ENCODE measurements at places on chromosomes 1 and 21.

GRCh38 chr1:45493116-45493697 lies 2.2 kb upstream of the TESK2 start:
- peak; percentile 43 for DNase-seq

DNA sequence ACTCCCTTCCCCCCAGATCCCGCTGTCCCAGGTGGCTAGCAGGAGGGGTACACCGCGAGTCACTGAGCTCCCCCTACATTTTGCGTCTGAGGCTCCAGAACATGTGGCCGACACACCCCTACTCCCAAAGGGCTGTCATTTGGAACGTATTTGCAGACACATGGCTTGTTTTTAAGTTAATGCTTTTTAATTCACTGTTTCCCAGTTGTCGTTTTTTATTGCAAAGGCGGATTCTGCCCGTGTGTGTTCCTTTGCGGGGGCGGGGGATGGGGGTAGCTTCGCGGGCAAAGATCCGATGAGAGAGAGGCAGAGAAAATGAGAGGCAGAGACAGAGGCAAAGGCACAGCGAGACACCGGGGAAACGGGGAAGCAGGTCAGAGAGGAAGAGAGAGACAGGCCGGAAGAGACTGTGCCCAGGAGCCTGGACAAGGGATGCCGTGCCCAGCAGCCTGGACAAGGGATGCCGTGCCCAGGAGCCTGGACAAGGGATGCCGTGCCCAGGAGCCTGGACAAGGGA lies 270.2 kb downstream of the FOXD2 start:
- no peak for DNase-seq

GRCh38 chr1:24390924-24391782 lies 22.4 kb downstream of the STPG1 start:
- peak; percentile 37 for DNase-seq

DNA sequence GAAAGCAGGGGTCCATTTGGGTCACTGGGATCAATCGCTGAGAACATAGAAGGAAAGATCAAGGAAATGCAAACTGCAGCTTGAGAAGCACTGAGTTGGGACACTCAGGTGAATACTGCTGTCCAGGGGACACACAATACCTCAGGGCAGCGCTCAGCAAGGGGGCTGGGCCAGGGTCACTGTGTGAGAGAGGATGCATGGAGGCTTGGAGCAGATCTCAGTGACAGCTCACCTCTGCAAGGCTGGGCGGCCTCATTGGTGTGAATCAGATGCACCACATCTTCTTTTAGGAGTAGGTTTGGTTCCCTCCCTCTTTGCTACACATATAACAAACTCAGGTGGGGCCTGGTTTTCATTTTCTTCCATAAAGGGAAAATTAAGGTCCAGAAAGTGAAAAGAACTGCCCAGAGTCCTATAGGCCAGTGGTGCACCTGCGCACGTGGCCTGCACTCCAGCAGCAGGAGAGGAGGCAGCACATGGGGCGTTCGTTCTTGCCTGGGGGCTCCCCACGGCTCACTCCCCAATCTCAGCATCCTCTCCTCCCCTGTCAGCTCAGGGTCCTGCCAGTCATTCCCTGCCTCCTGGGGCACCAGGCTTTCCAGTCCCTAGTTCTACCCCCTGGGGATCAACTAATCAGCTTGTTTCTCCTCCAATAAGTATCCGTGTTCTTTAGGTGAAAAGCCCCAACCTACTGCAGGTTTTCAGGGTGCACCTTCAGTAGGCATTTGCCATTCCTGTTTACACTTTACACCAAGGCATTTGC lies 1.5 kb downstream of the A3GALT2 start:
- DNase-seq = no peak

DNA sequence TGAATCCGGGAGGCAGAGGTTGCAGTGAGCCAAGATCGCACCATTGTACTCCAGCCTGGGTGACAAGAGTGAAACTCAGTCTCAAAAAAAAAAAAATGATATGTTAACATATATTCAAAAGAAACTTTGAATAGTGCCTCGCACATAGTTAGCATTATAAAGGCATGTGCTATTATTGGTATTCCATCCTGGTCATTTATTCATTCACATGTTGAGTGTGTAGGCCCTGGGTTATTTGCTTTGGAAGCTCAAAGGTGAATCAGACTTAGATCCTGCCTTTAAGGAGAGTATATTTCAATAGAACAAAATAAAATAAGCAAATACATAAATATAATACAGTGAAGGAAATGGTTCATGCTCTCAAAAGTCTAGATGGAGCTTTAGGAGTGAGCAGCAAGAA lies 13.4 kb downstream of the SLC22A15 start:
- no peak for DNase-seq

DNA sequence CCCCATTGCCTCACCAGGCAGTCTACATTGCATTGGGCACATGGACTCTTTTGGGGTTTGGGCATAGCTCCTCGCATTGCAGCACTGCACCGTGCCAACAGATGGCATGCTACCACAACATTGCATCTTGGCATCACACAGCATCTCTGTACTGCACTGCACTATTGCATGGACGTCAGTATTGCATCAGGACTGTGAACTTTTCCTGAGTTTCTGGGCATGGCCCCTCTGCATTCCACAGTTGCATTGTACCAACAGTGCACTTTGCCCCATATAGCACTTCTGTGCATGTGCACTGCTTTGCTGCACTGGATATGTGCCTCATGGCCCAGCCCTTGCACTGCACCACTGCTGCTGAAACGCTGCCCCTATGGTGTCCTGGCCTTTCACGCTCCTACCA lies 9.6 kb downstream of the PTPRU start:
- no peak for DNase-seq

GRCh38 chr1:10106756-10107475 lies 74.2 kb downstream of the UBE4B start:
- no peak for DNase-seq

DNA sequence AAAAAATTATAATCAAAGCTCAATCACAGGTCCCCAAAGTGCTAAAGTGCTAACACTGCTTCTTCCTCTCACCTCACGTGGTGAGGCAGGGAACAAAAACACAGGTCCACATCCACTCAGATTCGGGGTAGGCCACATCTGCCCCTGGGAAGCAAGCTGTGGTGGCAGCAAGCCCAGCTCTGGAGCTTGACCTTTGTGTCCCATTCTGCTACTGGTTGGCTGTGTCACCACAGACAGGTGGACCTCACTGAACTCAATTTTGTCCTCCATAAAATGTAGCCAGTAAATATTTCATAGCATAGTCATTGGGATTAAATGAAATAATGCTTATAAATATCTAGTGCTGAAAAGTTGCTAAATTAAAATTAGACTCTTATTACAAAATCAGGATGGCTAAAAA lies 8.5 kb downstream of the AZIN2 start:
- no peak for DNase-seq

- no peak for DNase-seq
Measured at GRCh38 chr1:162740755-162741154, 49.7 kb upstream of the HSD17B7 start.

- no peak for DNase-seq
Measured at GRCh38 chr1:61079898-61080336, 2.4 kb upstream of the NFIA start.

DNA sequence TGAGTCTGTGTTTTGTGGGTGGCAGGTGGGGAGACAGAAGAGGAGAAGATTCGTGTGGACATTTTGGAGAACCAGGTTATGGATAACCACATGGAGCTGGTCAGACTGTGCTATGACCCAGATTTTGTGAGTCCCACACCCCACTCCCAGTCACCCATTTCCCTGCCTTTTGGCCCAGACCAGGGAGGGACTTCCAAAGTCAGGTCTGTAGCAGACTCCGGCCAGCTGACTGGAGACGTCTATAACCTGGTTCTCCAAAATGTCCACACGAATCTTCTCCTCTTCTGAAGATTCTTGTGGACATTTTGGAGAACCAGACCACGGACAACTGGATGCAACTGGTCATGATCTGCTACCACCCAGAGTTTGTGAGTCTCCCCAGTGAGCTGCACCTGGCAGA lies 1.6 kb downstream of the GSTM5 start:
- no peak for DNase-seq

- DNase-seq = no peak
Measured at GRCh38 chr1:246591504-246591903, 25.2 kb downstream of the CNST start.

DNA sequence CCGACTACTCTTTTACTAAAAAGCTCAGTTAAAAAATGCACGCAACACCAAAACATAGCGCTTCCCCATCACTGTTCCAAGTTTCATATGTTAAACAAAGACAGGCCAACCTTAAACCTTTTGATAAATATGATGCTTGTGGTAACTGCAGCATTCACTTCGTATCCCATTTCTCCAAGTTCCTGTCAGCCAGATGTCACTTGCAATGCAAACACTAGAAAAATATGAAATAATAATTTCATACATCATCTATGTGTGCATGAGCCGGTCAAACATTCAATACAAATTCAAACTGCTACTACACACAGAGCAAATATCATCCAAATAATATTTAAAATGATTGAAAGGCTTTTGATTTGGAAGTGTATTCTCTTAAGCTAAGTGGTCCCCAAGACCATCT lies 636.5 kb downstream of the LMO4 start:
- no peak for DNase-seq

DNA sequence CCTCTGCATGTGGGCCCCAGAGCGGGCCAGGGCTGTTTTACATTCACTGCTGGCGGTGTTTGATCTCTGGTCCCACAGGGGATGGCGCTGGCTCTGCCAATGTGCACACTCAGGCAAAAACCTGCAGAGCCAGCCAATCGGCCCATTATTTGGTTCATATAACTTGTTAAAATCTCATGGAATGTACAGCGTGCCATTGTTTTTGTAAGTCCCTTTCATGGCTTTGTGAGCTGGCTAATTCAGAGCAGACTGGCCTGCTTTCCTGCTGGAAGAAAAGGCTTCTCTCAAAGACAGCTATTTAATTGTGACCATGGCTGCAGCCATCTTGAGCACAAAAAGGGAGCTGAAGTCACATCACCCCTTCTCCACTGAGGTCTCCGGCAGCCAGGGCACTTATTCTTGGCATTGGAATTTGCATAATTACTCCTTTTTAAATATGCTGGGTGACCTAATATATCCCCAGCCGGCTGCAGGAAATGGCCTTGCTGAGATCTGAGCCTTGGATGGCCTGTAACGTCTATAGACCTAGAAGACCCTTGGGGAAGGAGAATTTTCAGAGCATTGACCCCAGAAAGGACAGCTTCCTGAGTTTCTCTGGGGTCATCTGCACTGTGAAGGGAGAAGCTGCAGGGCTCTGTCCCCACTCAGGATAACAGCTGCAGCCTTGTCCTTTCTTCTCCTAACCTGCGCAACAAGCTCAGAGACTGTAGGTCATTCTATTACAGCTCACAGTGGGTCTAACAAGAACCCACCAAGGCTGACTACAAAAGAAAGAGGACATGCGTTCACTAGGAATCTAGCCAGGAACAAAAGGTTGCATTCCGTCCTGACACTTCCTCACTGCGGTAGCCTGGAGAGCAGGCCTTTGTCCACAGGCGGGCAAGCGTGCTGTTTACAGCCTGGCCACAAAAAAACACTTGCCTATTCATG lies 45.8 kb downstream of the BCAR3 start:
- no peak for DNase-seq

GRCh38 chr21:37118187-37118826 lies 45.3 kb downstream of the TTC3 start:
- DNase-seq = no peak

DNA sequence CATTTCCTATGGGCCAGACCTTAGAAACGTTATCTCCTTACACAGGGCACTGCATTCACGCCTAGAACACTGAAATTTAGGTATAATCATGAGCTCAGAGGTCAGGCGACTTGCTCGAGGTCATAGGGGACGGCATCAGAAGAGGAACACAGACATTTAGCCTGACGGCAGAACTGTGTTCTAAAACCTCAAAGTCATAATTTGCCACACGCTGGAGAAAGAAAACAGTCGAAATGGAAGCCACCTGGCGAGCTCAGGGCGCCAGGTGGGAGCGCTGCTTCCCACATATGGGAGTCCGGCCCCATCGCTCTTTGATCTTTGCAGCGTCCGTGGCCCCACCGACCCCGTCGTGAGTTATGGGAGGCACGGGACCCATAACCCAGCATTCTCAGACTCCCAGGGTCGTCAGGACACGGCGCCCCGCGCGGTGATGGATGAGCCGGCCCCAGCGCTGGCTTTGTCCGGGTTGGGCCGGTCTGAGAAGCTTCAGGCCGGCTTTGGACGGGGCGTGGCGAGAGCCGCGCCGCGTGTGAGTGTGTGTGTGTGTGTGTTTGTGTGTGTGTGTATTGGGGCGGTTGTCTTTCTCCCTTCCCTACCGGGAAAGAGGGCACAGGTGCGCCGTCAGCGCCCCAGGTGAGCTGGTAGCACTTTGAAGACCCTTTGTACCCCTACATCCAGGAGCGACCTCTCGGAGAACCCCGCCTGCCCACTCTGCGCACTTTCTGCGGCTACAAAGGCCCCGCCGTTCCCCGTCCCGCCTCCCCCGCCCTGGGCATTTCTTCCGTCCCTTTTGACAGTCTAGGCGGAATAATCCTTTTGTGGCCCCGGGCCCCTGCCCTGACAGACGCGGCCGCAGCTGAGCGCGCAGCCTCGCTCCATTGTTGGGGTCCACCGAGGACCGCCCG lies 861 bp upstream of the DRAXIN start:
- peak; percentile 23 for DNase-seq

GRCh38 chr21:14900611-14901010 lies 164.2 kb downstream of the NRIP1 start:
- no peak for DNase-seq

GRCh38 chr1:229136822-229137221 lies 134.1 kb upstream of the RAB4A start:
- no peak for DNase-seq

GRCh38 chr1:31617916-31618746 lies 642 bp downstream of the HCRTR1 start:
- peak; percentile 54 for DNase-seq

GRCh38 chr1:64917907-64918306 lies 48.4 kb downstream of the JAK1 start:
- DNase-seq = no peak

DNA sequence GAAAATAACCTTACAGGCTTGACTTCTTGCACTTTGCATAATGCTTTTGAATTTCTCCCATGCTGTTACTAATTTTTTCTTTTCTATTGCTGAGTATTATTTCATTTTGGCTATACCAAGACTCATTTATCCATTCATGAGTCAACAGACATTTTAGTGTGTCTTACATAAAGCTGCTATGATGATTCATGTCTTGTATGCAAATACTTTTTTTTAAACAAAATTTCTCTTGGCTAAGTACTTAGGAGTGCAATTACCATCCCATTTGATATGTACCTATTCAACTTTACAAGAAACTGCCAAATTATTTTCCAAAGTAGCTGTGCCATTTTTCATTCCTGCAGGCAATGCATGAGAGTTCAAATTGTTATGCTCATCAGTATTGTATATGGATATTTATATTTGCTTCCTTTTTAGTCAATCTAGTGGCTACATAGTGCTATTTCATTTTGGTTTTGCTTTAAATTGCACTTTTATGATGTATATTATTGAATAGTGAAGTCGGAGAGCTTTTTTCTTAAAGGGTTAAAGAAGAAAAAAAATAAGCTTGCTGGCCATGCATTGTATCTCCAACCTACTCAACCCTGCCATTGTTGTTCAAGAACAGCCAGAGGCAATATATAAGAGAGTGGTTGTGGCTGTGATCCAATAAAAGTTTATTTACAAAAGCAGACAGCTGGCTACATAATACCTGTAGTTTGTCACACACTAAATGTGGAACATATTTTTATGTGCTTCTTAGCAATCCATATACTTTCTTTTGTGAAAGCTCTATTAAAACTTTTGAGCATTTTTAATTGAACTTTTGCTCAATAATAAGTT lies 862.8 kb downstream of the KCNT2 start:
- DNase-seq = no peak

- DNase-seq = no peak
Measured at GRCh38 chr1:203934027-203934426, 72.6 kb downstream of the SNRPE start.

- no peak for DNase-seq
Measured at GRCh38 chr1:201156819-201157218, 2.5 kb upstream of the TMEM9 start.

- no peak for DNase-seq
Measured at GRCh38 chr1:211935448-211935970, 99.8 kb downstream of the INTS7 start.
